ENCODE measurements at places on chromosomes 13 and 19.

DNA sequence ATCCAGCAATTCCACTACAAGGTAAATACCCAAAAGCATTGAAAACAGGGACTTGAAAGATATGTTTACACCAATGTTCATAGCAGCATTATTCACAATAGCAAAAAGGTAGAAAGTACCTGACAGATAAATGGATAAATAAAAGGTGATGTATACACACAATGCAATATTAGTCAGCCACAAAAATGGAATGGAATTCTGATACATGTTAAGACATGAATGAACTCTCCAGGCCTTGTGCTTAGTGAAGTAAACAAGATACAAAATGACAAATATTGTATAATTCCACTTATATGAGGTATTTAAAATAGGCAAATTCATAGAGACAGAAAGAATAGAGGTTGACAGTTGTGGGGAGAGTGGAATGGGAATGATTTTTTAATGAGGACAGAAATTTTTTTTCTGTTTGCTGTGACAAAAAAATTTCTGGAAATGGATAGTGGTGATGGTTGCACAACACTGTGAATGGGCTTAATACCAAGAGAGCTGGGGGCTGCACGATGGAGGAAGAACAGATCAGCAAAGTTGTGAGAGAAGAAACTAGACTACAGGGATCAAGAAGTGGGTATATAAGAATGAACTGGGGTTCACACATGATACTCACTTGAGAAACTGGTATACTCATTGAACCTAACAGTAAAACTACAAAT, 137.2 kb downstream of the MZT1 start:
- DNase-seq: no peak

DNA sequence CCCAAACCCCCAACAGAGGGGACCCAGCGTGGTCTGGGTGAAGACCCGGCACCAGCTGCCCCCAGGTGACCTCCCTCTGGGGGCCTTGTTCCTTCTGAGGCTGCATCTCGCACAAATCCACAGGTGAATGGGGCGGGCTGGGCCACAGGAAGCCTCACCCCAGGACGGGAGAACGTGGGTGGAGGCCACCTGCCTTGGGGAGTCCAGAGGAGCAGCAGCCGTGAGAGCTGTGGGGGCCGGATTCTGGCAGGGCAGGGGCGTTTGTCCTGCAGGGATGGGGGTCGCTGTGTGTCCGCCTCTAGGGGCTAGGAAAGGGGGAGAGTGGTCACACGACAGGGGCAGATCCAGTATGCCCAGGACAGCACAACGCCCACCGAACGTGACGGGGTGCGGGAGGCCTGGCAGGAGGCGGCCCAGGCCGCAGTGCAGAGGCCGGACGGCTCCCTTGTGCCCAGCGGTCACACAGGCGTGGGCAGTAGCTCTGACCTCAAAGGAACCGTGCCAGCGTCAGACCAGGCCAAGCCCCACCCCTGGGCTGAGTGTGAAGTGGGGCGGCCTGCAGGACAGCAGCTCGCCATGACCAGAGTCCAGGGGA, 6.7 kb downstream of the POLR2E start:
- no peak for DNase-seq

- DNase-seq: no peak
Measured at GRCh38 chr13:37690361-37690760, 91.8 kb upstream of the POSTN start.

DNA sequence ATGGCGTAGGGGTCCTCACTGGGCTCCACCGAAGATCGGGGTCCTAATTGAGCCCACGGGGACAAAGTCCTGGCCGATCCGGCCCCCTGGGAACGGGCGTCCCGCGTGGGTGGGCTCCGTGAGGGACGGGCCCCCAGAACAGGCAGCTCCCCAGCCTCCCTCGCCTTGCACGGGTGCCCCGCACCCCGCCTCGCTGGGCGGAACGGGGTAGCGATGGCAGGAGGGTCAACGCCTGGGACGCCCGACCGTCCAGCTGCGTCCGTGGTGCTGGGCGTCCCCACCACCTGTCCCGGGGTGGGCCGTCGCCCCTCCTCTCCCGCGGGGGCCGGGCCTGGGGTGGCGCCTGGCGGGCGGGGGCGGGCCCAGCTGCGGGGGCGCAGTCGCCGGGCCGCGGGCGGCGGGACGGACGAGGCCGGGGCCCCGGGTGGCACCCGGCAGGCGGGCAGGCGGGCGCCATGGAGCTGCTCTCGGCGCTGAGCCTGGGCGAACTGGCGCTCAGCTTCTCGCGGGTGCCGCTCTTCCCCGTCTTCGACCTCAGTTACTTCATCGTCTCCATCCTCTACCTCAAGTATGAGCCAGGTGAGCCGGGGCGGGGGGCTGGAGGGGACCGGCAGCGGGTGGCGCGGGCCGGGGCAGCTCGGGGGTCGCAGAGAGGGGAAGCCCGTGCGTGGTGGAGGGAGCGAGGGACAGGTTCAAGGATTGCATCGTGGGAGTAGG, at the start of gene TMEM38A:
TSS of gene TMEM38A (plus strand) at position 377 of the 717 bp plus-strand sequence. CDS start at position 456, 79 bp downstream.
- peak; percentile 36 for DNase-seq

- peak; percentile 41 for DNase-seq
Measured at GRCh38 chr19:42281827-42282762, 13.0 kb downstream of the CIC start.

GRCh38 chr13:42574011-42574410, at the start of gene TNFSF11:
Gene TNFSF11 (plus strand): TSS chr13:42574152. CDS start chr13:42574304, 152 bp downstream.
- DNase-seq: no peak

DNA sequence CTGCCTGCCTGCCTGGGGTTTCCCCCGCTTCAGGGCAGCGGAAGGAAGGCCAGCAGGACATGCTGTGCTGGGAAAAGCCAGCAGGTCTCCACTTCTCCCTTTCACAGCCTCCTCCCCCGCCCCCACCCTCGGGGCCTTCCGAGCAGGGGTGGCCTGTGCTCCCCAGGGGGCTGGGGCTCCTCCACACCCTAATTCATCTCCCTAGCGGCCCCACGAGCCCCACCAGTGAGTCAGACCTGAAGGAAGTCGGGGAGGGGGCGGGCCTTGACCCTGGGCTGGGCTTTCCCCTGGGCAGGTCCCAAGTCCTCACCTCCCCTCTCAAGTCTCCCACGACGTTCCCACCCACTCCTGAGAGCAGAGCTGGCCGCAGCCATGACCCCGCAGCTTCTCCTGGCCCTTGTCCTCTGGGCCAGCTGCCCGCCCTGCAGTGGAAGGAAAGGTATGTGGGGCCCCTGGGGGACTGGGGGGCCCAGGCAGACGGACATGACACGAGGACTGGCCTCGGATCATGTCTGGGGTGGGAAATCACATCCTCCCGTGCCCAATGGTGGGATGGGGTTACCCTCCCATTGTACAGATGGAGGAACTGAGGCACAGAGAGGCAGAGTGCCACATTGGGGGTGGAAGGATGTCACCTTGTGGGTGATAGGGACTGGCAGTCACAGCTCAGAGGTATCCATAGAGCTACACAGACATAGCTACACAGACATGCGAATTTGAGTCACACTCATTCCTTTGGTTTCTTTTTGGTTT, at the start of gene EBI3:
TSS of gene EBI3 (plus strand) at position 345 of the 753 bp plus-strand sequence. CDS start at position 373, 28 bp downstream.
- peak; percentile 82 for DNase-seq

- no peak for DNase-seq
Measured at GRCh38 chr13:50209631-50210030, 194.4 kb downstream of the KCNRG start.

DNA sequence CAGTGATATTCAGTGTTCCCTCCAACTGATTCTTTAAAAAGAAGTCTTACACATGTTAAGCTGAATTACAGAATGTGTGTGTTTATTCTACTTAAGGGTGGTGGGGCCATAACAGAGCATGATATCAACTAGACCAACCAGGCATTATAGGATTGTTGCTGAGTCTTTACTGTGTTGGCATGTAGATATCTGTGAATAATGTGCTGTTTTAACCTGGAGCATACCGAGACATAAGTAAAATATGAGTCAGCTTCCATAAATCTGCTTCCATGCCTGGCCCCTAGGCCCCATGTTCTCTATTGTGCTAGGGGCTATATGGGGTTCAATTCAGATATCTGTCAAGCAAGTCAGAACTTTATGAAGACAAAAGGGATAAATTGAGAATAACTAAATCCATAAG, 295.7 kb downstream of the MTUS2 start:
- peak; percentile 13 for DNase-seq

- no peak for DNase-seq
Measured at GRCh38 chr13:107961849-107962608, 253.3 kb downstream of the LIG4 start.

DNA sequence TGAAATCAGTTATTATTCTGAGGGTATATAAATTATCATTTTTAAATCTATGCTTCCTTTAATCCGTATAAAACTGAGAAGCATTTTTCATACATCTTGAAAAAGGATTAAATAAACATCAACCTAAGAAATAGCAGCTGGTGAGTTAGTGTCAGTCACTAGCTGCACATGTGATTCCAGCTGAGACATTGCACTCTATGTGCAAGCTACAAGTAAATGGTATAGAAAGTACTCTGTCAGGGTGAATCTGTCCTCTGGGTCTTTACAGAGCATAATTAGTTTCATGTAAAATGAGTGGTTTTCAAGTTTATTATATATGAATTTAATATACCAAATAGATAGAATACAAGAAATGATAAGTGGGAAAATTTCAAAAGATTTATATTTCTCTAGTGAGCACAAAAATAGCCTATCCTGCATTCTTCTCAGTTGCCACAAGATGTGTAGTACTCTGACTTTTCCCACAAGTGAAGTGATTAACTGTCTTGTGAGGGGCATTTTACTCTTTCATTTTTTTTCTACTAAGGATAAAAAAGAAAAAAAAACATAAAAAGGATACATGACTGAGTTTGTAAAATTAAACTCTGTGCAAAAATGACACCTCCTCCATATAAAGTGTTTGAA, 1372.1 kb downstream of the PCDH9 start:
- DNase-seq: no peak

DNA sequence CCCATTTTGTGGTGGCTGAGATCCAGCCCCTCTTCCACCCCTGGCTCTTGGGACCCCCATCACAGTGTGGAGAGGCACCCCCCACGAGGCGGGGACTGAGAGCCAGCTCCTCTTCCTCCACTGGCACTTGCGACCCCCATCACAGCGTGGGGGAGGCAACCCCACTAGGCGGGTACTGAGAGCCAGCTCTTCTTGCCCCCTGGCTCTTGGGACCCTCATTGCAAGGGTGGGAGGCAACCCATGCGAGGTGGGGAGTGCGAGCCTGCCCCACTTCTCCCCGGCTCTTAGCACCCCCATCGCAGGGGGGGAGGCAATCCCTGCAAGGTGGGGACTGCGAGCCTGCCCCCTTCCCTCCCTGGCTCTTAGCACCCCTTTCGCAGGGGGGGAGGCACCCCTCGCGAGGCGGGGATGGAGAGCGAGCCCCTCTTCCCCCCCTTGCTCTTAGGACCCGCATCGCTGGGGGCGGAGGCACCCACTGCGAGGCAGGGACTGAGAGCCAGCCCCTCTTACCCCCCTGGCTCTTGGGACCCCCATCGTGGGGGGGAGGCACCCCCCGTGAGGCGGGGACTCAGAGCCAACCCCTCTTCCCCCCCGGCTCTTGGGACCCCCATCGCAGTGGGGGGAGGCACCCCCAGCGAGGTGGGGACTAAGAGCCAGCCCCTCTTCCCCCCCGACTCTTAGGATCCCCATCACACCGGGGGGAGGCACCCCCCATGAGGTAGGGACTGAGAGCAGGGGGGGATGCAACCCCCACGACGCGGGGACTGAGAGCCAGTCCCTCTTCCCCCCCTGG, 364.6 kb upstream of the SPRY2 start:
- no peak for DNase-seq
